Activated T-helper 1 cell treated with anti-CD3 and anti-CD28 coated beads, Interleukin-12 subunit alpha, Interleukin-12 subunit beta, Interleukin-2, Interleukin-4 antibody, amounts not matched to agents 30 ng/mL and 10 ng/mL and 1 ng/mL, durations not matched to agents 14 hours and 24 hours and 36 hours (primary cell): ENCODE measurements at places on chromosomes 5 and 9. TPM values are rescaled to one million over a fixed set of nuclear protein-coding genes. Genes with fewer than 3 reads are reported as not detected.

DNA sequence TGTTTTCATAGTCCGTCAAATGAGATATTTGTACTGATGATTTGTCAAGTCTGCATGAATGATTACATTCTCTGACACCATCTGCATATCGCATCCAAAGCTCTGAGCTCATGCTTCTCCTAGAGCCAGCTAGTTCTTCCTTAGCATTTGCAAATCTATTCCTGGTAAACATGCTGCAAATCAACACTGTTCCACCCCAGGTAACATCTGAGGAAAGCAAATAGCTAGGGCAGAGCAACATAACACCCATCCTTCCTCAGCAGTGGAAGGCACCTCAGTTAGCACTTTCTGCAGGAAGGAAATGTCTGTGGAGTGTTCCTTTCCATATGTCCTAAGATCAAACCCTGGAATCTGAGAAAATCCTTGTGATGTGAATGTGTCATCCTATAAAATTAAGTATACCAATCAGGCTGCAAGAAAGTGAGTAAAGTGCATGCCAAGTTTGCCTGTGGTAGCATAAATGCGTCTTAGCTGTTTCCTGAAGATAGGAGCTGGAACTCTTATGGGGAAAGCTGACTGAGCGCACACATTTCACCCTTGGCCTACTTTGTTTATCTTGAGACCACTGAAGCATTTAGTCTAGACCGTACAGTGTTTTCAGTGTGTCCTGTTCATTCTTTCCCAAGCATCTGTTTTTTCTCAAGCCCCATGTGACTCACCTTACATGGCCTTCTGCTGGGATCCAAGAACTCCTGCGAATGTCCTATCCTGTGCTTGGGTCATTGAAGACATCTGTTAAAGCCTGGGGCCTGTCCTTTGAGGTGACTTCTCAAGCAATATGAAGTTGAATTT, 50.9 kb upstream of the STARD4 start:
- no peak for DNase-seq

DNA sequence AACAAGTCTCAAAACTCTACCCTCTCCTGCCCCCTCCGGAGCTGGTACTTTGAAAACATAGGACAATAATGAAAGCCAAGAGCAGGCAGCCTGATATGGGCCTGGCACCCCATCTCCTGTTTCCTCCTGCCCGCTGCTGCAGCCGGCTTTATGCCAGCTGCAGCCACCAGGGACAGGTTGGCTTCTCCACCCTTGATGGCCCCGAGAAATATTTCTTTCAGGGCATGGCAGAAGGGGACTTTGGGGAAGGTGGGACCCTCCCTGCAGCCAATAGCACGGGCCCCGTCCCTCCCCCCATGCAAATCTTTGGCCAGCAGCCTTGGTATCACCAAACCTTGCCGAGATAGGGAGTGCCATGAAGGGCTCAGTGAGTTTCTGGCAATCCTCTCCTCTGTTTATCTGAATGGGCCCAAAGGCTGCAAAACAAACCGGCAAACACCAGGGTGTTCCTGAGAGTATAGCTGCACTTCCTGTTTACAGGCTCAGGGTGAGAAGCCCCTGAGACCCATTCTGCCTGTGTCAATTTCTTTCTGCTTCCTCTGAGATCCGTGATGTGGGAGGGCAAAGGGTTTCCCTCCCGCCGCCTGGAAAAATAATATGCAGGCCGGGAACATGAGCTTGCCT, 73.4 kb upstream of the BOD1 start:
- DNase-seq: no peak

- DNase-seq: no peak
Measured at GRCh38 chr5:135136546-135136945, 102.5 kb upstream of the PITX1 start.

GRCh38 chr9:18863791-18864190, 169.2 kb downstream of the SAXO1 start:
- DNase-seq: no peak

GRCh38 chr5:158121678-158122077, 262.7 kb upstream of the CLINT1 start:
- DNase-seq: no peak

SPINK7 gene
- total RNA-seq: not detected in 2 replicates

ANGPTL2 gene
- total RNA-seq: not detected in 2 replicates
